ENCODE measurements at places on chromosomes 12 and 14.

DNA sequence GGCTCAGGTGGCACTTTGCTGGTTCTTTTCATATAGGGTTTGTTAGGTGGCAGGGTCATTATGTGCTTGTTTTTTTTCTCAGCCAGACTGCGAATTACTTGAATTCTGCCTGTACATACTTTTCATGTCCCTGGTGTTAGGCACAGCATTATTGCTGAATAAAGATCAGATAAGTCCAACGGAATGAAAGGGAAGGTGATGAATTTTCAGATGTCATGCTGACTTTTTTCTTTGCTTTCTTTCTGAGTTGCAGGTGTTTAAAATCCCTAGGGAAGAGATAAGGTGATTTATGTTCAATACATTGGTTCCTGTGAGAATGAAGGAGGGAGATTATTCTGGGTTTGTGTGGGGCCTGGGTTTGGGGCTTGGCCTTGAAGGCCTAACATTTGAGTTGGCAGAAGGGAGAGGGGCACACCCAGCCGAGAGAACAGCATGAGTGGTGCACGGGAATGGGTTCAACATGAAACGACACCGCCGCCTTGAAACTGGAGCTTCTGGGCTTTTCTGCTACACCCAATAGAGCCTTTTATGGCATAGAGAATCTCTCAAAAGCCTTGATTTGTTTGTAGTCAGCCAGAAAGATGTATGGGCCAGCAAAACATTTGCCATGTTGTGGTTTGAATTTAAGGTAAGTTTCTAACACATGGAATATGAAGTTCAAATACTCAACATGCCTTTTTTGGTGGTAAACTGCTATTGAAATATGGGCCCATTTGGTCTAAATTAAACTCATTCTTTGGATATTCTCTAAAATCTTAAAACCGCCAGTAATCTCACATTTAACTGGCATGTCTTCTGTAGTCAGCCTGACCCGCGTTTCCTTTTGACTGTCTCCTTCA is 477.0 kb downstream of the PCNX1 start:
- no peak for DNase-seq

DNA sequence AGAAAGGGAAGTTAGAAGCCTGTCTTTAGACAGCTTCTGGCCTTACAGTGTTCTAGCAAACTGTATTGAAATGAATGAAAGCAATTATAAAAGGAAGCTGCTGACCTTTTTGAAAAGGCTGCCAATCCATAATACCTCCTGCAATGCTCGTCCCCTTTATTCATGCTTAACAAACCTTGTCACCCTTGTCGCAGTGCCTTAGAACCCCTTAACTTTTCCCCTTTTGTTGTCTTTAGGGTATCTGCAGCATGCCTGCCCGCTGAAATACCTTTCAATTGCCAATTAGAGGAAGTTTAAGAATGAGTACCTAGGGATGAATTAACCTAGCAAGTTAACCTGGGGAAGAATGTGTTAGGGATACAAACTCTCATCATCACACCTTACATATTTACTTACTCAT is 731.2 kb downstream of the RERGL start:
- no peak for DNase-seq

DNA sequence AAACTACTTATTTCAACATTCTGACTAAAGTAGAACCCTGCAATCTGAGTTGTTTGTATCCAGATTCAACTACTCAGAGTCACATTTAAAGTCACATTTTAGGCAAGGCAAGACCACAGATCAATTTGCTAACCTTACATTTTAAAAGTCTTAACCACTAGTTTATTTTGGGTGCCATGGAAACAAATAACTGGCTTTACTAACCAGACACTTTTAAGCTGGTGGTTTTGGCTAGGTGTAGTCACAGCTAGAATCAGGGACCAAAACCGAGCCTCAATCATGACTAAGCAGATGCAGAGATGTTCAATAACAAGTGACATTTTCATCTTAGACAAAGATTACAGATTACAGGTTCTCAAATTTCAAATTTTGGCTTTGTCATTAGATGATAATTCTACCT is 115.3 kb downstream of the PDE6H start:
- no peak for DNase-seq

GRCh38 chr12:84793558-84794367 is 118.8 kb downstream of the SLC6A15 start:
- DNase-seq, result no peak
